ENCODE measurements at places on chromosomes 12 and 14.

DNA sequence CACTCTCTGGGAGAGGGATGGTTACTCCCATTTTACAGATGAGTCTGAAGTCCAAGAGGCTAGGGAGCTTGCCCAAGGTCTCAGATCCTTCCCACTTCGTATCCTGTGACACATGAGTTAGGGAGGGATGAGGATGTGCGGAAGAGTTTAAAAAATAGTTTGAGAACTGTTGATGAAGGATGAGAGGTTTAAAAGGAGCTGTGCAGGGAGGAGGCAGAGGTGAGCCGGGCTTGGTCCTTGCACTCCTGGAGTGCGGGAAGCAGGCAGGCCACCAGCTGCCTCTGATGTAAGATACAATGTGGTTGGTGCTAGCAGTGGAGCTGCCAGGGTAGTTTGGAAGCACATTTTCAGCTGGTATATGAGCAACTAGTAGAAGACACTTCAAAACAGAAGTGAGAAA lies 46.5 kb downstream of the TSPAN9 start:
- no peak for DNase-seq

GRCh38 chr12:67558775-67559174 lies 89.8 kb upstream of the DYRK2 start:
- no peak for DNase-seq

GRCh38 chr12:124390442-124391097 lies 95.7 kb downstream of the RFLNA start:
- DNase-seq: no peak

- no peak for DNase-seq
These were observed 68.1 kb upstream of the TSPAN11 start for GRCh38 chr12:30858471-30858870.

- no peak for DNase-seq
These were observed 193.6 kb downstream of the GALC start for GRCh38 chr14:87799400-87799799.

GRCh38 chr12:116863275-116863767 lies 17.9 kb downstream of the HRK start:
- no peak for DNase-seq

DNA sequence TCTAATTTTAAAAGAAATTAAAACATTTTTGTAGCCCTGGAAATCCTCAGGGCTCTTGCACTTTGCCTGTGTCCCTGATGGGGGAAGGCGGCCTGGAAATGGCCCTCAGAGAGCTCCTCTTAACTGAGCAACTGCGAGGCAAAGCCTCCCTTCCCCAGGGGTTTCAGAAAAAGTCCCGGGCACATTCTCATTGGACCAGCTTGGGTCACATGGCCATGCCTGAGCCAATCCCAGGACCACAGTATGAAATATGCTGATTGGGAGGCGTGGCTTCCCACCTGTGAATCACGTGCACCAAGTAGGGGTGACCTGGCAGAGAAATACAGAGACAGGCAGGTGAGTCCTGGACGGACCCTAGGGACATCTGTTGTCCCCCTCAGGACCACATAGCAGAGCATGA lies 90.4 kb upstream of the SFSWAP start:
- DNase-seq: no peak

- no peak for DNase-seq
These were observed 400.6 kb downstream of the RGS6 start for GRCh38 chr14:72332871-72333270.

GRCh38 chr14:21095430-21096205 lies 2.8 kb downstream of the ZNF219 start:
- no peak for DNase-seq

DNA sequence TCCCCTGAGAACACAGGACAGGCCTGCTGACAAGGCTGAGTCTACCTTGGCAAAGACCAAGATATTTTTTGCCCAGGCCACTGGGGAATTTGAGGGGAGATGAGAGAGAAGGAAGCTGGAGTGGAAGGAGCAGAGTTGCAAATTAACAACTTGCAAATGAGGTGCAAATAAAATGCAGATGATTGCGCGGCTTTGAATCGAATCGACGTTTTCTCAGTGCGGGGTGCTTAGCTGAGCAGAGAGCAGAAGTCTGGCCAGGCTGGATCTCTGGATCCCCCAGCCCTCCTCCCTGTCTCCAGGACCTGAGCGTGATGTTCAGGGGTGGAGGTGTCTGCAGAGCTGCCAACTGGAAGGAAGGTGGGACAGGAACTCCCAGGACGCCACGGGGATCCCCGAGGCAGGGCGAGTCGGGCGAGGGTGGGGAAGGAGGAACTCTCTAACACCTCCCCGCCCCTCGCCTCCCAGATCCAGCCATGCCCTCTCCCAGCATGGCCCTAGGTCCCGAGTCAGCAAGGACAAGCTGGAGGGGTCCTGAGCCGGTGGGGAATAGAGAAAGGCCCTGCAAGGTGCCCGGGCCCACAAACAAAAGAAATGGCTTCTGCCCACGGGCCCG lies 527 bp upstream of the CARMIL3 start:
- no peak for DNase-seq

- no peak for DNase-seq
These were observed 256.0 kb upstream of the FLRT2 start for GRCh38 chr14:85273952-85274351.

GRCh38 chr12:119412811-119413794 lies 78.6 kb downstream of the CCDC60 start:
- peak; percentile 35 for DNase-seq

DNA sequence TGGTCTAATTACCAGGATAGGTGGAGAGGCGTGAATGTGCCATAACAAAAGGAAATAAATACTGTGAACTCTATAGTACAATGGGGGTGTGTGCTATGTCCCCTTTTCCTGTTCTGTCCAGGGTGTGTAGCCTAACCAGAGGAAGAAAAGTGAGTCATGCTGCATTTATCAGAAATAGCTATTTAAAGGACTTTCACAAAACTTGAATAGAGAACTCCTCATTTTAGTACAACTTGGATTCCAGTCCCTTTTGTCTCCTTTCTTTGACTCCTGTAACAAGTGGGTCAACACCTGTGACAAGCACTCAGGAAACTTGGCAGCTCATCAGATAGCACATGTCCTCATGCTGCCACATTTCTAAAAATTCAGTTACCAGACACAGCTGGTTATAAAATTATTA lies 123.4 kb downstream of the CCDC91 start:
- DNase-seq: no peak

DNA sequence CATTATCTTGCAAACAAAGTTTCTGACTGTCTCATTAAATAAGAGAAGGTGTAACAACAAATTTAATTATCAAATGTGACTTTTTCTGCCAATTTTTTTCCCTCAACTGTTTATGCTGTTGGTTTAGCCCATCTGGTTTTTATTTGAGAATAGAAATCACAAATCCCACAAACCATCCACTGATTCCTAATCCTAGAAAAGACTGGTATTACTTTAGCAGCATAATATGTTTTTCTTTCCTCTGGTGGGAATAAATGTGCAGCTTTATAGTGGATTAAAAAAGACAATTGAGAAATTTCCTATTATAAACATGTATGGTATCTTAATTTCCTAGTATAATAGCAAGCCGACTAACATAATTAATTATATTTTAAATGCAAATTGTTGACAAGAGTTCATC lies 257.9 kb upstream of the FOXN3 start:
- no peak for DNase-seq

DNA sequence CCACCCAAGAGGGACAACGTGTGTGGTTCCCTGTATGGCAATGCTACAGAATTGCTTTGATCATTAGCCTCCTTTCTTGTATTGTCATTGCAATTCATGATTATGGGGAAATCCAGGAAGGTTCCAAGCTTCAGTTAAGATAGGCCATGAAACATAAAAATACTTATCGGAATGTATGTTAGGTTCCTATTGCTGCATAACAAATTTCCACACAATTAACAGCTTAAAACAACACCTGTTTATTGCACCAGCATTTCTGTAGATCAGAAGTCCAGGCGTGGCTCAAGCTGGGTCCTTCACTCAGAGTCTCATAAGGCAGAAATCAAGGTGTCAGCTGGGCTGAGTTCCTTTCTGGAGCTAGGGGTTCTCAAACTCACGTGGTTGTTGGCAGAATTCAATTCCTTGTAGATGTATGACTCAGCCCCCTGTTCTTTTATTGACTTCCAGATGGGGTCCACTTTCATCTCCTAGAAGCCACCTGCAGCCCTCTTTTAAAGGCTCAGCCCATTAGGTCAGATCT lies 365.6 kb upstream of the TMPO start:
- DNase-seq: no peak

GRCh38 chr12:46773586-46774321 lies 52.0 kb downstream of the SLC38A4 start:
- no peak for DNase-seq

DNA sequence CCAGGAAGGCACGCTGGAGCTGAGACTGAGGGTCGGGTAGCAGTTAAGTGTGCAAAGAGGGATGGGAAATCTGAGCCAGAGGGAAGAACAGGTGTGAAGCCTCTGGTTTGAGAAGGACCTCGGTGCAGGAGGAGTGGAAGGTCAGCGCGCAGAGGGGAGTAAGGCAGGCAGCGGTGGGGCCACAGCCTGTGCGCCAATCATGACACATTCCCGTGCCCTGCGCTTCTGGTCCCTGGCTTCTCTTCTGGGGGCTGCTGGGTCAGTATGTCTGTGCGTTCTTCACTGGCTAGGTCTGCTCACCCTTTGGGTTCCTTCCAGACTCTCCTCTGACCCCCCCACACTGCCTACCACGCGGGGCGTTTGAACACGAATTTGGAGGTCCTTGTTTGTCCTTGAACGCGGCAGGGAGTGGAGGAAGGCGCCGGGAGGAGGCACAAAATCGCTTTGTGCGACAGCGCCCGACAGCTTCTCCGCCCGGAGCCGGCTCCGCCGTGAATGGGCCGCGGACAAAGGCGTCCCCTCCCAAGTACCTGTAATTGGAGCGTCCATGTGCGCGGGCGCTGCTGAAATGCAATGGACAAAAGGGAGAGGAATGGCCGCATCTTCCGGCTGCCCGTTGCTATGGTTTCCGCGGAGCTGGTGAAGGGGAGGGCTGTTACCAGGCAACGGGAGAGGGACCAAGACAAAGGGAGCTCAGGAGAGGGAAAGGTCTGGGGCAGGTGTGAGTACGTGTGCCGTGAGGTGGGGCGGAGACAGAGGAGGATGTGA lies 207.2 kb upstream of the SRRM4 start:
- peak; percentile 92 for DNase-seq

DNA sequence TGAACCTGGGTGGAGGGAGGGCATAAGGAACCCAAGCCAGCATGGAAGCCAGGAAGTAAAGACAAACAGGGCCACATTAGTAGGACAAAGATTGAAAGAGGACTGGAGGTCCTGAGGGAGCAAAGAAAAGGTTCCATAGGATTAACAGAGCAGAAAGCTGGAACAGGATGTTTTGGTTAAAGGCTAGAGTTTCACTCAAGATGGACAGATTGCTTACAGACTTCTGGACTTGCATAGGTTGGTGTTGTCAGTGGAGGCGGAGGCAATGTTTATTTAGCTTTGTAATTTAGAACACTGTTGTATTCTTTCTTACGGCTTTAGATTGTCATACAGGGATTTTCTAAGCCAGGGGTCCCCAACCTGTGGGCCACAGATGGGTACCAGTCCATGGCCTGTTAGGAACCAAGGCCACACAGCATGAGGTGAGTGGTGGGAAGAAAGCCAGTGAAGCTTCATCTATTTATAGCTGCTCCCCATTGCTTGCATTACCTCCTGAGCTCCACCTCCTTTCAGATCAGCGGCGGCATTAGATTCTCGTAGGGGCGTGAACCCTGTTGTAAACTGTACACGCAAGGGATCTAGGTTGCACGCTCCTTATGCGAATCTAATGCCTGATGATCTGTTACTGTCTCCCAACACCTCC lies 31.3 kb downstream of the ZNF664 start:
- no peak for DNase-seq

DNA sequence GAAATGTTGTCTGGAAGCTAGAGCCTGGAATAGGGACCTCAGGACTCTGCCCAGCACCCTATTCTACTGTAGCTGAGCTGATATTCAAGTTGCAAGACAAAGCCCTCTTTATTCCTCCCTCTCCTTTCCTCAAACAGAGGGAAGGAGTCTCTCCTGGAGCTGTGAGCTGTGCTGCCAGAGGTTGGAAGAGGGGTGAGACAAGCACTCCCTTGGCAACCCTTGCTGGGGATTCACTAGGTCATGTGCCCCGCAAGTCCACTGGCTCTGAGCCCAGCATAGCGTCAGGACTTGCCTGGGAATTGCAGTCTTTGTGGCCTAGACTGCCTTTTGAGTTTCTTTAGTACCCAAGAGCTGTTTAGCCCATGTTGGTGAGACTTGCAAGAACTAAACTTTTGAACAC lies 11.4 kb upstream of the ASCL1 start:
- no peak for DNase-seq

- DNase-seq: no peak
These were observed 368.9 kb downstream of the C12orf50 start for GRCh38 chr12:87660291-87660690.

DNA sequence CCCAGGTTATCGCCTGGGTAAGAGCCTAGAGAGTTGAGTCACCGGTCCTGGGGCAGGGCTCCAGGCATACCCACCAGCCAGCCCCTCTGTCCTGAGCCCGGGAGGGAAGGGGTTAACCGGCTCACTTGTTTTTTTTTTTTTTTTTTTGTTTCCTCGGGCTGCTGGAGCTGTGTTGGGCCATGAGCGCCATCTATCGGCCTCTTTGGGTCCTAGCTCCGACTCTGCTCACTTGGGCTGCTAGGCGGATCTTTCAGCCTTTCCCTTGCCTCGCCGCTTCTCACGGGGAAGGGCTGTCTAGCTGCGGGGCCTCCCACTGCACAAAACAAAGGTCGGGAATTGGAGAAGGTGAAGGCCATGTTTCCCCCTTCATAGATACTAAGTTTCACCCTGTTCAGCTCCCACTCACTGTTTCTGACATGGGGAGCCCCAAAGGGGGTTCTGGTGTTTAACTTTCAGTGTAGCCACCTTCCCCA lies 2.8 kb upstream of the SMUG1 start:
- DNase-seq: peak; percentile 88

DNA sequence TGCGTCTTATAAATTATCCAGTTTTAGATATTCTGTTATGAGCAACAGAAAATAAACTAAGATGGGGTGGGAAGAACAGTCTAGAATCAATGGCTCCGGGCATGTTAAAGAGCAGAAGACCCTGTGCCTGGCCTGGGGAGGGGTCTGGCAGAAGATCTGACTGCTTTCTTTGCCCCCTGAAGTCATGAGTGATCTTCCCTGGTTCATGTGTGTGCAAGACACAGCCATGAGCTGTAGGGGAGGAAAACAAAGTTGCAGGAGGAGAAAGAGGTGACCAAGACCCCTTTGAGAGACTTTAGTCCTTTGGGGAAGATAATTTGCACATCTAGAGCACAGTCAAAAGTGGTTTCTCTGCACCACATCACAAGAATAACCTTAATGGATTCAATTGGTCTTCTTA lies 4.8 kb downstream of the LACRT start:
- no peak for DNase-seq

DNA sequence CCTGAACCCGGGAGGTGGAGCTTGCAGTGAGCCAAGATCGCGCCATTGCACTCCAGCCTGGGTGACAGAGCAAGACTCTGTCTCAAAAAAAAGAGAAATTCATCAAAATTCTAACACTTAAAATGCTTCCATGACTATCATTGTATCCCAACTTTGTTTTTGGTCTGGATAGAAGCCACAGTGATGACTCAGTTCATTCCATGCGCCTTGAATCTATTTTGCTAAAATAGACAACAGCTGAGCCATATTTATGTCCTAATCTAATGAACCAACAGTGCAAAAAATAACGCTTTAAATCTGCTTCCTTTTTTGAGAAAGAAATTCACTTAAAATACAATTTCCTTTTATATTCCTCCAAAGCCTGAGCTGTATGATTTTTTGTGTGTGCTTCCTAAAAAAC lies 23.2 kb upstream of the BICD1 start:
- no peak for DNase-seq

Measured in NCI-H1092 (cell line).